ENCODE measurements at places on chromosomes 16 and 17. TPM values are rescaled to one million over a fixed set of nuclear protein-coding genes. Genes with fewer than 3 reads are reported as not detected.

Gene TNRC6A
- total RNA-seq, result 58.4 TPM

DNA sequence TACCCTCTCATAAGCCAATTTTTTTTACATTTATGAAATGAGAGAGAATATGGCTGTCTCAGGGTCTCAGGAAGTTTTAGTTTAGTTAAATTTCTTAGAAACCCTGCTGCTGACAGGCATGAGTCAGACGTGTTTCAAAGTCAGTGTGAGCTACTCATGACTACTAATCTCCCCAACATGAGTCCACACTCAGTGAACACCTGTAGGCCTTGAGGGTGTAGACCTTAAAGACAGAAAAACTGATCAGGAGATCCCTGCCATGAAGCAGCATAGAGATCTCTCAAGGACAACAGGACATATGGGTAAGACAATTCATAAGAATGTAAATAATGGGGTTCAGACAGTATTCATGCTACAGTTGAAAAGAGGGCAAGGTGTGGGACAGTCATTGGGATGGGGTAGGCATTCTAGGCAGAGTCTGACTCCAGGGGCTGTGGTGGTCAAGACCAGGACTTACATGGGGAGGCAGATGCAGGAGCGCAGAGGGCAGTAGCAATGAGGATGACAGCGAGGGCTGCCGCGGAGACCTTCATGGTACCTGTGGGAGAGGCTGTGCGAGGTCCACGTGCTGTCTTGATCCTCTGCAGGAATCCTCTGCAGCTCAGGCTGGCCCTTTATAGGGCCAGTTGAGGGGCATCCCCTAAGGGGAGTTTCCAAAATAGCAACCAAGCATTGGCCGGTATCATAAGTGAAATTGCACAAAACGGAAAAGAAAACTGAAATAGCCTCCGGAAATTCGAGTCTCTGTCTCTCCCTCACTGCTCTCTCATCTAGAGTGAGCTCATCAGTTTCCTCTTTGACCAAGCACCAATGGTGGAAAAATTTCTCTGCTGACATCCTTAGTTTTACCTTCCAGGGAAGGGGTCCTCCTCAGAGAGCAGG is at the start of gene CCL5:
CCL5 (minus strand) TSS at position 588 of the 882 bp plus-strand sequence.
- no peak for DNase-seq

- no peak for DNase-seq
Observed at GRCh38 chr17:67156269-67157199, 88.5 kb downstream of the HELZ start.

- DNase-seq, result no peak
Observed at GRCh38 chr16:89187770-89188392, 12.5 kb downstream of the SLC22A31 start.

GRCh38 chr16:81623365-81624102 is 155.6 kb upstream of the PLCG2 start:
- DNase-seq, result peak; percentile 66

- DNase-seq, result no peak
Observed at GRCh38 chr17:69207151-69207550, 21.5 kb downstream of the ABCA10 start.
